Uterus (tissue), 4 donors: ENCODE measurements at places on chromosomes 3 and 15. TPM values are rescaled to one million over a fixed set of nuclear protein-coding genes. Genes with fewer than 3 reads are reported as not detected.

DNA sequence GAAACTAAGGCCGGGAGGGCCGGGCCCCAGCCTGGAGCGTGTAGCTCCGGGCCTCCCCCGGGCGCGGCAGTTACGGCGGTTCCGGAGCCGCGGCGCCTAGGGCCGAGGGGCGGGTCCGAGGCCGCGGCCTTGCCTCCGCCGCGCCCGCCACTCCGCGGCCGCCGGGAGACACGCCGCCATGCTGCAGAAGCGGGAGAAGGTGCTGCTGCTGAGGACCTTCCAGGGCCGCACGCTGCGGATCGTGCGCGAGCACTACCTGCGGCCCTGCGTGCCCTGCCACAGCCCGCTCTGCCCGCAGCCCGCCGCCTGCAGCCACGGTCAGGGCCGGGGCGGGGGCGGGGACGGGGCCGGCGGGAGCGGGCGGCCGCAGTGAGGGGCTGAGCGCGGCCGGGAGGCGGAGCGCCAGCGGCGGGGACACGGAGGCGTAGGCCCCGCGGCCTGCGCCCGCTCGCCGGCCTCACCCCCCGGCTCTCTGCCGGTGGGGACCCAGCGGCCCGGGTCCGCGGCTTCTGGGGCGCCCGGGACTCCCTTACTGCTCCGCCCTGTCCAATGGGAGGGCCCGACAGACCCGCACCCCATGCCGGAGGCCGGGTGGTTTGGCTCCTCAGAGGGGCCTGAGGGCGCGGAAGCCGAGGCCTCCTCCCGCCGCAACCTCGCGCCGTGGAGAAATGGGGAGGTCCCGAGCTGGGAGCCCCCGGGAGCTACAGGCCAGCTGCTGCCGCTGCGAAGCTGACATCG, at the start of gene DIS3L:
DIS3L (plus strand) TSS at position 150 of the 738 bp plus-strand sequence; CDS start at position 179, 29 bp downstream.
- DNase-seq: peak; percentile 51

DNA sequence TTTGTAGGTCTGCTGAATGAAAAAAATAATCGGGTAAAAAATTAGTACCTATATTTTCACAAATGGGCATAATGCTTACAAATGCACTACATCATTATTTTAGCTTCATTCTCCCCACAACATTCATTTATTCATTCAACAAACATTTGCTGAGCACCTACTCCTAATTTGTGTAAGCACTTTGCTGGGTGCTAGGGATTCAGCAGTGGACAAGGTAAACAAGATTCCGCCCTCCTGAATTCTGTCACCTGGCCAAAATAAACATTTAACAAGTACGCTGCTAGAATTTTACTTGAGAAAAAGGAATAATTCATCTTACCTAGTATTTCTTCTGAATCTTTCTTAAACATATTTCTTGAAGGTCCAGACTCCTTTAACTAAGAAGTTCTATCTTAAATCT, 72.1 kb downstream of the TIGIT start:
- no peak for DNase-seq

- DNase-seq: no peak
Observed at GRCh38 chr3:169835533-169835932, 22.8 kb upstream of the LRRC34 start.

Gene TNFSF10
- total RNA-seq: 44.7 TPM

- DNase-seq: no peak
Observed at GRCh38 chr15:92100301-92100700, 246.8 kb downstream of the SLCO3A1 start.

Gene IQCF5
- not detected for total RNA-seq

- DNase-seq: no peak
Observed at GRCh38 chr3:148901987-148902791, 37.1 kb downstream of the CPA3 start.

Gene CHRD
- 15.9 TPM for total RNA-seq

GRCh38 chr15:42220216-42220615, 12.1 kb upstream of the VPS39 start:
- no peak for DNase-seq

- peak; percentile 39 for DNase-seq
Observed at GRCh38 chr3:13650210-13651056, 101.5 kb downstream of the FBLN2 start.

Gene P2RY14
- total RNA-seq: 0.51 TPM

GRCh38 chr3:48614044-48614443, 4.6 kb upstream of the UQCRC1 start:
- no peak for DNase-seq

DNA sequence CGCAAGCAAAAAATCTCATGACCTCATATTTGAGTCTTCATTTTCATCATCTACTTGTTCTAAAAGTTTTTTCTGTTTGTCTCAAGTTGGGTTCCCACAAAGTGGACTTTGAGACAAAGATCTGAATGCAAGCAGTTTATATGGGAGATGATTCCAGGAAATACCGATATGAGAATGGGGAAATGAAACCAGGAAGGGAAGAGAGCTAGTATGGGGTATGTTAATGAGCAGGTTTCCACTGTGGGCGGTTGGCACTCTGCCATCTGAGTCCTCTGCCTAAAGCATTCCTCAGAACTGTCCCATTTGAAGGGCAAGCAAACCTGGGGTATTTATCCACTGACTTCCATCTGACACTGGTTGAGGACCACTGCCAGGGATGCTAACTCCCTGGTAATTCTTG, 8.8 kb downstream of the ADPRH start:
- DNase-seq: no peak

DNA sequence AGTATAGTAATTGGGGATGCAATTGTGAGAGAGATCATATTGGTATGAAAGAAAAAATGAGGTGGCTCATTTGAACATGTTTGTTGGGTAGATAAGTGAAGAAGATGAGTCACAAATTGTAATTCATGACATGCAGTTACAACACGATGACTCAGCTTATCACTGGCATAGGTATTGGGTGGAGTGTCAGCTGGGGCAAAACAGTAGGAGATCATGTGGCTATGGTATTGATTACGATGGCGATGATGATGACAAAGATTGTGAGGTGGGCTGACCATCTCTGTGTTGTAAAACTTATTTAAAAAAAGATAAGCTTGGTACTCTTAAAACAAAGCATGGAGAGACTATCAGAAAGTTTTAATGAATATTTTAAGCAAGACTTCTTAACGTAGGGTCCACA, 11.6 kb upstream of the DPH6 start:
- DNase-seq: no peak

DNA sequence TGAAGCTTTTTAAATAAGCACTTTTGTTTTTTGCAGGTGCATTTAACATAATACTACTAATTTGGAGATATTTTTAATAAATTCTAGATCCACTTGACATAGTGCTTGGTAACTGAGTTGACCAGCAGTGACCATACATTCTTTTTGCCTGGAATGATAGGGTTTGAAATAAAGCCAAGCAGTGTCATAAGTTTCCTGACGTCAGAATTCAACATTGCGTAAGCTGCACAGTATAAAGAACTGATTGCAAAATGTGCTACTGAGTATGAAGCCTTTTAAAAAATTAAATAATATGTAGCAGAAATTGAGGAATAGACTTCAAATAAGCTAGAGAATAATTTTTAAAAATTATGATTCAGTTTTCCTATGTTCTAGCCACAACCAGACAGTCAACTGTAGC, 454.6 kb upstream of the ARPP21 start:
- no peak for DNase-seq

DNA sequence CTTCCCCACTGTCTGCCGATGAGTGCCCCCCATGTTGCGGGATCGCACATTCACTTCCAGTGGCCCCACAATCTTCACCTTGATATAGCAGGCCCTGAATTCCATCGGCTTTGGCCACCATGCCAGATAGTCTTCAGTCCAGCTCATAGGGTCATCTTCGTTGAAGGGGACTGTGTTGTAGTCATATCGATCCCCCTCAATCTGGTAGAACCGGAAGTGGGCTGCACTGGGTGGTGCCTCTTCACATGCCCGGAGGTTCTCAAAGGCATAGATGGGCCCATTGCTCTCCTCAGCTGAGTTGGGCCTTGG, 12.1 kb upstream of the CLPX start:
- no peak for DNase-seq

DNA sequence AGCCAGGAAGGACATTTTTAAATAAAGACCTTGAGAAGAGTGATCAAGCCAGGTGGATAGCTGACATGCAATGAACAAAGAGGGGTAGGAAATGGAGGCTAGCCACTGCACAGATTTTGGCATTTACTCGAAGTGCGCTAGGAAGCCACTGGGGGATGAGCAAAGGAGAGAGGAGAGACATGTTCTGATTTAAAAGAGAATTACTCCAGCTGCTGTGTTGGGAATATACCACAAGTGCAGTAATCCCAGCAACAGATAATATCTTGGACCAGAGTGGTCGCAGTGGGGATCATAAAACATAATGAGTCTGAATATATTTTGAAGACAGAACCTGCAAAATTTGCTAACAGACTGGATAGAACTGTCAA, 19.9 kb downstream of the KPNA4 start:
- no peak for DNase-seq

DNA sequence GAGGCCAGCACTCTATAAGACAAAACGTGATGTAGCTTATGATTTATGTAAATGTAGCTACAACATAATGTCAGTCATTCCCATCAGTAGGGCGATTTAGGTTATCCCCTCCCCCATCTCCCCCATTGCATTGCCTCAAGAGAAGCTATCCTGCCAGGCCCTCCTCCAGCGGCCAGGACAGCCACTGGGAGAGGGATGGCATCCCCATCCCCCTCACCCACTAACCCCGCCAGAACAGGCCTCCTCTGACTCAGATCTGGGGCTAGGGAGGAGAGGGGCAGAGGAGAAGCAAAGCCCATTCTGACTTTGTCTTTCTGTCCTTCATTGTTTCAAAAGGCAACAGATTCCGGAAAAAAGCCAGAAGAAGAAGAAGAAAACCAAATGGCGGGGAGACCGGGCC, 32.6 kb upstream of the ESYT3 start:
- DNase-seq: no peak

Gene CCR2
- total RNA-seq: 2.7 TPM

GRCh38 chr15:40246496-40247280, 7.8 kb downstream of the PAK6 start:
- no peak for DNase-seq

Gene TF
- total RNA-seq: not detected

Gene GOLGA6A
- total RNA-seq: not detected

Gene IL17RE
- total RNA-seq: 8.5 TPM

GRCh38 chr15:83410532-83410931, 36.6 kb upstream of the SH3GL3 start:
- DNase-seq: no peak

DNA sequence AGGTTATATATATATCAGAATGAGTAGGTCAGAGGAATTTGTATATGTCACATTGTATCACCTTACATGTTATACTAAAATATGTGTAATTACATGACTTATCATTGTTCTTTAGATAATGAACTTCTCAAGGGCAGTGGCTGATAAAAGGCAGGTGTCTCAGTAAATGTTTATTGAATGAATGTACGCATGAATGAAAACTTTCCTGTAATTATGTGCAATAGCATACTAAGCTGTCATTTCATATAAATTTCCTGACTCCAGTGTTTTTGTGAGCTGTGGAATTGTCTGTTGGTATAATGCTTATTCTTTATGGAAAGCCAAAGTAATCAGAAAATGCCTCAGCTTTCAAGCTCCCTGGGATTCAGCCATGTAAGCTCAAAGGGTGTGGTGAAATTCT, 4.2 kb downstream of the TBC1D23 start:
- DNase-seq: no peak

Gene GREM1
- 5.4 TPM for total RNA-seq

Gene THBS1
- 285 TPM for total RNA-seq

DNA sequence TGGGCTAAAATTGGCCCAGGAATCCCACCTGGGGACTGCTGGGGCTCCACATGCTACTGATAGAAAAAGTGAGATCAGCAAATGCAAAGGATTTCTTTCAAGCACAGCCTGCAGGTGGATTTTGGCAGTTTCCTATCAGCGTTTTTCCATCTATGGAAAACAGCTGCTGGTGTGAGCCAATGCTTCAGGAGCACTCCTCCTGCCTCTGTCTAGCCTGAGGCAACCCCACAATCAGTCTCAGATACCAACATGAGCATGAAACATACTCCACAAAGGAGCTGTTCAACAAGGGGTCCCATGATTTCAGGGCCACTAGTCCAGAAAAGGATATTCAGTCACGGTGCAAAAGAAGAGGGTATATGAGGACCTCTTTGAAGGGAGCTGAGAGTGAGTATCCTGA, 311.5 kb upstream of the THBS1 start:
- DNase-seq: no peak

DNA sequence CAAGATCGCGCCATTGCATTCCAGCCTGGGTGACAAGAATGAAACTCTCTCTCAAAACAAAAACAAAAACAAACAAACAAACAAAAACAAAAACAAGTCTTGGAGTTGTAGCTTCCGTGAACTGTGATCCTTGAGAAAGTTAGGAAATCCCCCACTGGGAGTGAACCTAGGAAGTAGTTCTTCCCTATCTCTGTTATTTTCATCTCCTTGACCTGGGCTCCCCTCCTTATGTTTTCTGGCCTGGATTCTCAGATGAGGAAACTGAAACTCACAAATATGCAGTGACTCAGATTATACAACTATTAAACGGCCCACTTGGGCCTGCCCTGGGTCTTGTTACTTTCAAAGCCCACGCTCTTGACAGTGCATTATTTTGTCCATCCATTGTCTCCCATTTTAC, 29.7 kb downstream of the SAXO2 start:
- DNase-seq: no peak

Gene CPNE9
- not detected for total RNA-seq

Gene HYKK
- total RNA-seq: 11.6 TPM

Gene TTLL13
- not detected for total RNA-seq

GRCh38 chr15:90558171-90558573, 28.4 kb downstream of the CRTC3 start:
- DNase-seq: no peak

Gene GOLGA6B
- total RNA-seq: not detected

DNA sequence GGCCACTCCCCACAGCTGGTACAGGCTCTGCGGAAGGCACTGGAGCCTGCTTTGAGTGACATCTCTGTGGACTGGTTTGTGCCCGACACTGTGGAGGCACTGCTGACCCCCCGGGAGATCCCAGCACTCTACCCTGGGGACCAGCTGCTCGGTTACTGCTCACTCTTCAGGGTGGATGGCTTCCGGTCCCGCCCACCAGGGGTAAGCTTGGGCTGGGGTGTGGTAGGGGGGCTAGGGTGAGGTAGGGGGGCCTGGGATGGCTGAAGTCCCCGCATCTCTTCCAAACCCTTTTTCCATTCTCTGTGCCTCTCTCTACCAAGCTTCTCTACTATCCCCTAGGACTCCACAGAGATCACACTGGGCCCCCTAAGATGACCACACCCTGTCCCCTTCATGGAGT, 7.8 kb downstream of the VWA5B2 start:
- no peak for DNase-seq

DNA sequence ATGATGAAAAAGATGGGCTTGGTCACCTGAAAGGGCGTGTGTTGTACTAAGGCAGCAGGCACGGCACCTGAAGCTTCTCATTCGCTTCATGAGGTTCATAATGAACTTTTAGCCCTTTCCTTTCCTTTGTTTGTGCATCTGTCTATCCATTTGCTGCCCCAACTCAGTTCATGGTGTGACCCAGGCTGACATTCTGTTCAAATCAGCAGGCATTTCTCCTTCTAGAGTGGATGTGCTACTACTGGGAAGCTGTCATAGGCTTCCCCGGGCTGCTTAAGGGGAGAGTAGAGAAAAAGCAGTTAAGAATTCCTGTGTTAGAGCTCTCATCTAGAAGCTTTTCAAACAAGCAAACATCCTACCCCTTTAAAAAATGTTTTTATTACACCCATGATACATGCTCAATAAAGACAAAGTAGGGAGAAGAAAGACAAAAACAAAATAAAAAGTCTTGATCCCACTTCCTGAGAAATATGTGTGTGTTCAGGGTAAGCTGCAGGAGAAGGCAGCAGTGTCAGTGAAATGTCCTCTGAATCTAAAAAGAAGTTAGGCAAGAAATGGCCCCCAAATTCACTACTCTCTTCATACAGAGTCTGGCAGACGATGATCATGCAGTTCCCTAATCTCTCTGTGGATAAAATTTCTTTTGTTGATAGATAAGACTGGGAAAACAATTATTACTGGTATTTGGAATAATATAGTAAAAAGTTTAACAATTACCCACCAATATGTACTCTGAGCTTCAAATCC, 136.9 kb upstream of the PFN2 start:
- no peak for DNase-seq
